Ascending aorta (tissue), 2 donors: ENCODE measurements at places on chromosomes 4 and X. TPM values are rescaled to one million over a fixed set of nuclear protein-coding genes. Genes with fewer than 3 reads are reported as not detected.

The VCX3A gene
- not detected for total RNA-seq

The IL1RAPL1 gene
- total RNA-seq: not detected

DNA sequence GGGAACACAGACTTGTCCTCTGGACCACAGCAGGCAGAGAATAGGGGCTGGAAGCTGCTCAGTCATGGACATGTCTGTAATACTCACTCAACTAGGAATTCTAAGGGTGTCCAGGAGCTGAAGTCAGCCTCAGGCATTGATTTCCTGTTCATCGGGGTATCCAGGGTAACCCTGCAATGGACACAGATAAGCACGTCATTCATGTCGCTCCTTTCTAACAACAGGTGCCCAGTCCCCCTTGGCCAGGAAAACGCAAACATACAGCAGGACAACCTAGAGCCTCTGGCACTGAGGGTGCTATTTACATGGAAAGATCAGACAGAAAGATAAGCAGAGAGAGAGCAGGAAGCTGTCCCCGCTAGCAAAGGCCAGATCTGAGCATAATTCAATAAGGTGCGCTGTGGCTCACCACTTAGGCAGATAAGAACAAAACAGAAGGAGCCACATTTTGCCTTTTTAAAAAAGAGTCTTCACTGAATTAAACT lies 21.3 kb downstream of the QDPR start:
- no peak for DNase-seq

DNA sequence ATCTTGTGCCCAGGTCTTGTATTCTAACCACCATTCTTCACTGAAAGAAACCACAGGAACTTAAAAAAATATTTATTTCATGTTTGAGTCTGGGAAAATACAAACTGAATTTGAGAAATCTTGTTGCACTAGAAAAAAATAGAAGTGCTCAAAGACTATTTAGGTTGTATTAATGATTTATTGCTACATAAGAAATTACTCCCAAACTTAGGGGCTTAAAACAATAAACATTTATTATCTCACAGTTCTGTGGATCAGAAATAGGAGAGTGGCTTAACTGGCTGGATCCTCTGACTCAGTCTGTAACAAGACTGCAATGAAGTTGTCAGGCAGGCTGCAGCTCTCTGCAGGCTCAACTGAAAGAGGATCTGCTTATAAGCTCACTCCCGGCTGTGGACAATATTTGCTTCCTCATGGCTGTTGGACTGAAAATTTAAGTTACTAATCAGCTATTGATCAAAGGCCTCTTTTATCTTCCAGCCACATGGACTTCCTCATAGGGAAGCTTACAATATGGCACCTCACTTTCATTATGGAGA lies 295.4 kb upstream of the FAM241A start:
- DNase-seq: no peak

DNA sequence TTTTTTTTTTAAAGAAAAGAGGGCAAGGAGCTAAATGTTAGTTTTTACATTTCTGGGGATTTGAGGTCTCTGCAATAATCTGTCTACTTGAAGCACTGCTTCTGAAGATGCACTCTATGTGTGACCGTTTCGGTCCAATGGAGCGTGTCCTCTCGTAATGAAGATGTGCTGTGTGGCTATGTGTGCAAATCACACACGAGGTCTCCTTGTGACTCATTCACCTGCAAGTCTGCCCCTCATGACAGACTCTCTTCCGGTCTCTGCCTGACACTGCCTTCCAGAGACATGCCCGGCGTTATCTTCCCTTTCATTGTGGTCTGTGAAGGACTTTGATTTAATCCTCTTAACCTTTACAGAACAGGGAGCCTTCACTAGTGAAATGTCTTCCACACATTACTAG lies 84.3 kb downstream of the TRAM1L1 start:
- DNase-seq: no peak

DNA sequence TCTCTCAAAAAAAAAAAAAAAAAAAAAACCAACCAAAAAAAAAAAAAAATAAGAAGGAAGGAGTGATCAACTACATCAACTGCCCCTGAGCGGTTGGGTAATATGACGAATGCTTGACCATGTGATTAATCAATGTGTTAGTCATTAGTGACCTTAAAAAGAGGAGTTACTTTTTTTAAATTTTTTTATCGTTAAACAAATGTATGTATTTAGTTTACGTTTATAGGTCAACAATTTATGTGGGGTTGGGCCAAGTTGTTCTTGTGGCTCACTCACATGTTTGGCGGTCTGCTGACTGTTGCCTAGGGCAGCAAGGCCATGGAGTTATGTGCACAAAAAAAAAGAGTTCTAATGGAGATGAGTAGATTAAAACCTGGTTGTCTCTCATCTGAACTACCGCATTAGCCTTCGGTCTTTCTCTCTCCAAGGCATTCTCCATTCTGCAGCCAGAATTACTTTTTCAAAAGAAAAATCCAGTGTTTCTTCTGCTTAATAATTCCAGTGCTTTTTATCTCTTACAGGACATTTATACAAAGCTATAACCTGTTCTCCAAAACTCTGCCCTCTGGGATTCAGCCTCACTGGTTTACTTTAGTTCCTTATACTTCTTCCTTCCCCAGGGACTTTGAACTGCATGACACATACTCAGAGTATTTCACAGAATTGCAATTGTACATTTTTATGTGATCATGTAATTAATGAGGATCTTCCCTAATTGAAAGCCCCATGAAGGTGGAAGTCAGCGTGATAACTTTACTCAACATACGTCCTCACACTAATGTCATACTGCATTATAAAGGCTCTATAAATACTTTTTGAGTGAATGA lies 505.5 kb downstream of the ANKRD50 start:
- no peak for DNase-seq

GRCh38 chr4:109821185-109821584 lies 5.6 kb downstream of the GAR1 start:
- no peak for DNase-seq
